Suprapubic skin (tissue), 4 donors: ENCODE measurements at places on chromosomes 1 and 21. TPM values are rescaled to one million over a fixed set of nuclear protein-coding genes. Genes with fewer than 3 reads are reported as not detected.

GRCh38 chr1:37606481-37607263, 10.9 kb upstream of the GNL2 start:
- no peak for DNase-seq

- no peak for DNase-seq
Measured at GRCh38 chr1:32394890-32395432, 720 bp upstream of the BSDC1 start.

DNA sequence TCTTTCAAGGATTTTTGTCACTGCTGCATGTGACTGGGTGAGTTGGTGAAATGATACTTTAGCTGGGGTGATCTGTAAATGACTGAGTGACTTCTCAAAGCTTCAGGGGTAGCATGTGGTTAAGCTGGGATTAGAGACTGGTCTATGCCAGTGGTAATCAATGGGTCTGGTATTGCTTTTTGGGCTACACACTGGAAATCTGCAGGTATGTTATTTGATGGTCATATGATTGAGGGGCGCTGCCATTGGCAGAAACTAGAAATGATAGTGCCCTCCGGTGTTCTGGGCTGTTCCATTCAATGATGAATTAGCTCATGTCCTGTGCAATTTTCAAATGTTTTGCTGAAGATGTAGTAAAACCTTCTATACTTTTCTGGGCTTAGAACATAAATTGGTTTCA, 39.7 kb upstream of the DNAJC6 start:
- no peak for DNase-seq

GRCh38 chr1:77063118-77063517, 156.1 kb downstream of the PIGK start:
- no peak for DNase-seq

DNA sequence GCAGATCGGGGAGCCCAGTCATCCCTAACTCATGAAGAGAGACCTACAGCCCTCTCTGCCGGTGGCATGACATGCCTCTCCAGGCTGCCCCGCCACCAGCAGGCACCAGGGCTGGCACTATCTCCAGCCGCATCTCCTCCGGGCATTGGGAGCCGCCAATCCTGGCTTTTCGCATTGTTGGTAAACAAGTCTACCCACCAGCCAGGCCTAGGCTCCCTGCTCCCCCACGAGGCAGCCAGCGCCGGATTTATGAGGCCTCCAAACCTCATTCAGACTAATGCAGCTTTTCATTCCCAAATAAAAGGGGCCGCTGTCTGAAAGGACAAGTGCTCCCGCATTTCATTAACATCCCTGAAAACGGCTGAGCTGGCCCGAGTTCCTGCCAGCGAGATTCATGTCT, 3.4 kb upstream of the GRIK3 start:
- no peak for DNase-seq

DNA sequence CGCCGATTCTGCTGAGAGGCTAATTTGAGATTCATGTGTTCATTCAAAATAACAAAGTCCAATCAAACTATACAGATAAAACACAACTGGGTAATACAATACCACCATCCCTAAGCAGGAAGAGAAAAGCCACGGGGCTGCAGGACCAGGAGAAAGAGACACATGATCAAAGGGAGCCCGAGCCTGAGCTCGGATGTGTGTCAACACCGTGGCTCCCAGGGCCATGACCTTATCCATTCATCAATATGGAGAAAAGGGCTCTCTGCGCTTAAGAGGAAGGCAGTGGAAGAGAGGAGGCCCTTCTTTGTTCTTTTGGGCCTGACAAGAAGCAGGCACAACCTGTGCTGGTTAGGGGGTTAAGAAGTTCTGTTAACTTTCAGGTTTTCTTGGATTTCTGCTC, 56.7 kb downstream of the HUNK start:
- DNase-seq: no peak

GRCh38 chr1:52520148-52520547, 32.7 kb downstream of the TUT4 start:
- DNase-seq: no peak

DNA sequence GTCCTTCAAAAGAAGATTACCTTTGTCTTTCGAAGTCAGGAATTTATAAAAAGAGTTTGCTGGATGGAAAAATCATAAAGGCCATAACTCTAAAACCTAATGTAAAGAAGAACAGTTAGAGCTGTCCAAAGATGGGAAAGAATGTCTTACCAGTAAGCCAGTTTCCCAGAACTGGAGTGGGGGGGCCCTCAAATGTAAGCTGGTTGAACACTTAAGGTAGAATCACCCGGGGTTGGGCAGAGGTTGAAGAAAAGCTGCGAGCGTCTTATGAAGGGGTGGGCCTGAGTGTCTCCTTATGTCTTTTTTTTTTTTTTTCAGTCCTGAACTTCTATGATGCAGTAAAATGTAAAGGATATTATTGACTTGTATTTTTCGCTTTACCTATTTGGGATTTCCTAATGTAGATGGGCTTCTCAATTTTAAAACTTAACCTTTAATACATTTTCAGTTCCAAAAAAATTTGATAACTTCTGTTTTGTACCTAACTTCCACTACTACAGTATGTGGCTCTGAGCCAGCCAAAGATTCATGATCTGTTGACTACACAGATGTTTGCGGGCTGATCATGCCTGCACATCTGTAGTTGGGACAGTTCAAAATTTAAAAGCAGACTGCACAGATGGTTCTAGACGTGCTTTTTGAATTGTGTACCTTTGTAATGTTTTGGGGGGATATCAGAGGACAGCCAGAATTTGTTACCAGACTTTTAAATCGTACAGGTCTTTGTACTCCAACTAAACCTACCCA, 43.6 kb downstream of the NFYC start:
- DNase-seq: no peak

The TYW3 gene
- total RNA-seq: 13.8 TPM

The SRM gene
- 48.2 TPM for total RNA-seq
